NCI-H774 (cell line): ENCODE measurements at places on chromosomes 6 and 20.

DNA sequence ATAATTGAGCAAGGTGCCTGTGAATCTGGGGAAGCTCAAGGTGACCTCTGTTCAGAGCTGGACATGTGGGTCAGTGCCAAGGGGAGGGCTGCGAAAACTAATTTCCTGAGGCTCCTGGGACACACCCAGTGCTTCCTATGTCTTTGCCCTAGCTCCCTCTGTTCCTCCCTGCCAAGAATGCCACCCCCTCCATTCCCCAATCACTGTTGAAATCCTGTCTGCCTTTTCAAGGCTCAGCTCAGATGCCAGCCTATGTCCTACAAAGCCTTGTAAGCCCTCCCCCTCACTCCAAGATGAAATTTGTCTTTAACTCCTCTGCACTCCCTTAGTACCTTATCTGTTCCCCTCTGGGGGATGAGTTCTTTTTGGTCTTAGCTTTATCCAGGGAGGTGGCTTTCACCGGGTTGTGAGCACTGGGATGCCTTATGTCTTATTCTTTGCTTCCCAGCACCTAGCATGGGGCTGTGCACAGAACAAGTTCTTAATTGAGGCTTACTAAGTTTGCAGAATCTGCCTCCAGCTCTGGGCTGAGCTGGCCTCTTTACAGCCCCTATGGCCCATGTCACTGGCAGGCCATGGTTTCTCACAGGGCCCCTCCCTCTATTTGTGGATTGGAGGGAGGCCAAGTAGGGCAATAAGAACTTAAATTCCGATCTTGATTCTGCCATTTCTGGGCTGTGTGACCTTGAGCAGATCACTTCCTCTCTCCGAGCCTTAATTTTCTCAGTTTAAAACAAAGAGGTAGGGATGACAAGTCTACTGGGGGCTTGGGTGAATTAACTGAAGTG is 51.5 kb upstream of the EPB41L1 start:
- no peak for DNase-seq

GRCh38 chr6:163487606-163488005 is 73.1 kb downstream of the QKI start:
- DNase-seq, result no peak

DNA sequence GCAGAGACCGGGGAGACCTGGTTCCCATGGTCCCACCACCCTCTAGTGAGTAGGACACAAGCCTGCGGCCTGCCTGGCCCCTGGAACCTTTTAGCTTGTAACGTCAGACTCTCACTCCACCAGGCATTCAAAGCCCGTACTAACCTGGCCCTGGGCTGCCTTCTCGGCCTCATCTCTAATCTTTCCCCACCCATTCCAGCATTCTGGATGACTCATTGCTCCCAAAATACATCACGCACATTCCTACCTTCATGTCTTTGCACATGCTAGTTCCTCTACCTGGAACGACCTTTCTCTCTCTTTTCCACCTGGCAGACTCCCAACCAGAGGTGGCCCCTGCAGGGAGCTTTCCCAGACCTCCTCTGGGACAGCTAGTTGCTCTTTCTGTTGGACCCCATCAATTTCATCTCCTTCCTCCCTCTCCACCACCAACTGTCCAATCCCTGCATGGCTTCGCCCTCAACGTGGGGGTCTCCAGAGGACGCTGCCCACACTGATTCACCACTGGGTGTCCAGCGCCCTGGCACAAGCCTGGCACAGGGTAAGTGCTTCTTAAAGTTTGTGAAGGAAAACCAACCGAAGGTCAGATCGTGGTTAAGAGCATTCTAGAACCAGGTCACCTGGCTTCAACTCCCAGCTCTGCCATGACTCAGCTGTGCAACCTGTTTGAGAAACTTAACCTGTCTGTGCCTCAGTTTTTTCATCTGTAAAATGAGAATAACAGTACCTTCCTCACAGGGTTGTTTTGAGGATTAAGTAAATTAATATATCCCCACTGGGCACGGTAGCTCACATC is 35.2 kb downstream of the JPH2 start:
- DNase-seq, result no peak

- no peak for DNase-seq
These were observed 49.1 kb downstream of the DAAM2 start for GRCh38 chr6:39841291-39841690.
